Activated CD4-positive, alpha-beta T cell treated with anti-CD3 and anti-CD28 coated beads, Interleukin-2, amount 10 ng/mL, durations not matched to agents 24 days and 14 days (primary cell): ENCODE measurements at places on chromosomes 5 and 9. TPM values are rescaled to one million over a fixed set of nuclear protein-coding genes. Genes with fewer than 3 reads are reported as not detected.
A peak's percentile ranks its signal among the peaks of the same experiment; 100 is the strongest.

The GOLPH3 gene
- 85.4 and 92.7 TPM in 2 replicates for total RNA-seq

DNA sequence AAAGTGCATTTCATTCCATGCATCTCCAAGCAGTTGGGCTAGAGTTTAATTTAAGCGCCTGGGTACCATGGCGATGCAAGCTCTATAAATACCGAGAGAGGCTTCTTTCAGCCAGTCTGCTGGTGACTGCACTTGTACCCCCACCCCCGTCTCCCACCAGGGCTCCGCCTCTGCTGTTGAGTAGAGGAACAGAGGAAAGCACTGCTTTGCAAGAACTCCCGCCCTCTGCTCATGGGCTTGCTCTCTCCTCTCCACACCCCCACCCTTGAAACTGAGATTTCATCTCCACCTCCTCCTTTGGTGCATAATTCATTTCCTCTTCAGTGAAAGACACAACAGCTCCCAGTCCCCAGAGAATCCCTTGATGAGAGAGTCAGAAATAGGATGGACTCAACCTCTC is 5.1 kb upstream of the WWC1 start:
- no peak for DNase-seq

DNA sequence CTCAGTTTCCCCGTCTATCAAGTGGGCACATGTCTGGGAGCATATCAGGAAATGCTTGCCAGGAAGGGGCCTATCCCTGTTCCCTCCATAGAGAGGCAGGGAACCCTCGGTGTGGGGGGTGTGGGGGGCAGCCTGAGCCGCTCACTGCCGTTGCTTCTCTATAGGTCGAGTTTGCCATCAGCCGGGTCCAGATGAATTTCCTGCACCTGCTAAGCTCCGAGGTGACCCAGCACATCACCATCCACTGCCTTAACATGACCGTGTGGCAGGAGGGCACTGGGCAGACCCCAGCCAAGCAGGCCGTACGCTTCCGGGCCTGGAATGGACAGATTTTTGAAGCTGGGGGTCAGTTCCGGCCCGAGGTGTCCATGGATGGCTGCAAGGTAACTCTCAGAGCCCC is 13.8 kb upstream of the ORM1 start:
- no peak for DNase-seq

GRCh38 chr5:151079838-151080612 is 809 bp downstream of the TNIP1 start:
- DNase-seq = peak; percentile 71

- DNase-seq = no peak
Measured at GRCh38 chr5:31768784-31769183, 129.9 kb downstream of the PDZD2 start.

DNA sequence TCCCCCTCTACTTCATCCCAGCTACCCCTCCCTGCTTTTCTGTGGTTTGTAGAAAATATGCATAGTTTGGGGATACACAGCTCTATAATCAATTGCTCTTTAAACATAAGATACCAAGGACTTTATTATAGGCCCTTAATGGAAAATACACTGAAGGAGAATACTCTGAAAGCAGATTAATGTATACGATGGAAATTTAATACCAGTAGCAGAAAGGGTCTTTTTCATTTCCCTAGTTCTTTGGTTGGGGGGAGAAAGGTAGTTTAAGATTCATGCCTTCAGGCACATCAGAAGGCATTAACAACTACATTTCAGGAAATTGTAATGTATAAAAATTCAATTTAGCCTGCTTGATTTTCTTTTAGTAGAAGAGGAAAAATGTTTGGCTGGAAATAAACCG is 452.9 kb upstream of the ZNF608 start:
- no peak for DNase-seq

- peak; percentile 74 for DNase-seq
Measured at GRCh38 chr5:34655354-34655991, 655 bp upstream of the RAI14 start.

- DNase-seq = no peak
Measured at GRCh38 chr5:14762549-14763216, 98.2 kb downstream of the OTULIN start.

The CCL27 gene
- 0.52 and 0.70 TPM in 2 replicates for total RNA-seq
